ENCODE measurements at places on chromosomes 4 and X. TPM values are rescaled to one million over a fixed set of nuclear protein-coding genes. Genes with fewer than 3 reads are reported as not detected.

The AGTR2 gene
- not detected for total RNA-seq

The SAGE1 gene
- total RNA-seq = not detected

The AMBN gene
- total RNA-seq = not detected

The TRAPPC2 gene
- total RNA-seq = 13.9 TPM

The ANOS1 gene
- total RNA-seq = under 0.01 TPM

The CLDN2 gene
- not detected for total RNA-seq

The CYTL1 gene
- total RNA-seq = 0.17 TPM

The ANKRD50 gene
- total RNA-seq = 21.3 TPM

The GPC4 gene
- total RNA-seq = 2.8 TPM

The NONO gene
- total RNA-seq = 355 TPM

The CDK16 gene
- total RNA-seq = 34.2 TPM

The SLC10A3 gene
- total RNA-seq = 15.2 TPM

The CFP gene
- total RNA-seq = 0.17 TPM

The NPY1R gene
- under 0.01 TPM for total RNA-seq

The USP51 gene
- total RNA-seq = 1.3 TPM

The GSX2 gene
- total RNA-seq = 0.33 TPM

The CT45A3 gene
- not detected for total RNA-seq

The PSAPL1 gene
- total RNA-seq = not detected

The SEL1L3 gene
- total RNA-seq = 56.3 TPM

The BEND2 gene
- total RNA-seq = not detected

The NLGN3 gene
- 0.83 TPM for total RNA-seq

The DMRTC1 gene
- total RNA-seq = not detected

The ITIH6 gene
- total RNA-seq = not detected

The COL4A6 gene
- total RNA-seq = 7.2 TPM

The ADAM29 gene
- not detected for total RNA-seq

The PCDH10 gene
- 0.66 TPM for total RNA-seq

The SULT1E1 gene
- total RNA-seq = not detected

The TAF7L gene
- 0.33 TPM for total RNA-seq

The ZDHHC15 gene
- total RNA-seq = 0.17 TPM

The FAM9B gene
- not detected for total RNA-seq

The ASB5 gene
- total RNA-seq = 0.51 TPM

The PPBP gene
- total RNA-seq = not detected

The PAGE4 gene
- total RNA-seq = not detected

The AKAP4 gene
- total RNA-seq = not detected

The MAGEC2 gene
- 0.17 TPM for total RNA-seq

The FAT1 gene
- 408 TPM for total RNA-seq

The BCOR gene
- total RNA-seq = 4.9 TPM

The AFM gene
- total RNA-seq = not detected

The PLRG1 gene
- total RNA-seq = 73.4 TPM

The SLC6A14 gene
- not detected for total RNA-seq

The CFAP47 gene
- not detected for total RNA-seq

The MAGEB17 gene
- not detected for total RNA-seq

The AP1S2 gene
- 32.6 TPM for total RNA-seq

The OPN1LW gene
- not detected for total RNA-seq

The CT45A5 gene
- not detected for total RNA-seq

The PF4V1 gene
- not detected for total RNA-seq

The JADE3 gene
- total RNA-seq = 4.1 TPM

Data from fibroblast of lung (primary cell).